Fibroblast of the aortic adventitia (primary cell): ENCODE measurements at places on chromosomes 12 and 14.

- DNase-seq: no peak
Measured at GRCh38 chr12:4434301-4434700, 11.3 kb downstream of the FGF6 start.

GRCh38 chr14:100288382-100289185 is 17.7 kb downstream of the SLC25A29 start:
- peak; percentile 54 for DNase-seq

- DNase-seq: no peak
Measured at GRCh38 chr14:101243587-101244338, 317.5 kb upstream of the DIO3 start.

DNA sequence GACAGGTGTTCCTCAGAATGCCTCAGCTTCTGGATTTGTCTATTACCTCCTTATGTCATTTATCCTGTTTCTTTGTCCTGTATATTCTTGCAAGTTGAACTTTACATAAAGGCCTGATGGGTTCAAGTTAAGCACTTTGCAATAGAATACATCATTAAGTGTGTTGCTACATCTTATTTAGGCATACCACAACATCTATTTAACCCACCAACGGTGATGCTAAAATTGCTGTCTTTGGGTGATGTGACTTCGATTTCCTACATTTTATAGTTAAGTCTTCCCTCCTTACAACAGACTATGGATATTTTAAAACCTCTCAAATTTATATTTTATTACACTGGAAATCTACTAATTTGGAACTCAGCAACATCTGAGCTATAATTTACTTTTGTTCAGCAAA is 171.0 kb downstream of the KICS2 start:
- no peak for DNase-seq

DNA sequence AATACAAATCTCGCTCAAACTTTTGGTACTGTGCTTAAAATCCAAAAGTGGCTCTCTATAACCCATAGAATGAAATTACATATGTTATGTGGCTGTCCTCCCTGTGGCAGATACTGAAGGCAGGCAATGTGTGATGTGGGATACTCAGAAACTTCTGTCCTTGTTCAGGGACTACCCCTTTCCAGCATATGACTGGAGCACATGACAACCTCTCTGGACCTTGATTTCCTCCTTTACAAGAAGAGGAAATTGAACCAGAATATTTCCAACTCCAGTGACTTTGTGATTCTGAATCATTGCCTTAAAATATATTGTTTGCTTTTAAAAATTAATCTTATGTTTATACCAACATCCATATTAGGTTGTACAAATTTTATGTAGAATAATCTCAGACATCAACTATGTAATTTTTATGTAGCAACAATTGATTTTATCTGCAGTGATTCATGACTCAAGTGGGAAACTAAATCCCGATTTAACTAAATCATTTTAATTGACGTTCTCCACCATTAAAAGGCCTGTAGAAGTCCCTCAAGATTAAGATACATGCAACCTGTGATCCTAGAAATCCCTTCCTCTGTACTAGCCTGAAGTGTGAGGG is 162.4 kb downstream of the AKAP6 start:
- DNase-seq: no peak

GRCh38 chr14:92645841-92646478 is 102.5 kb downstream of the LGMN start:
- peak; percentile 55 for DNase-seq

DNA sequence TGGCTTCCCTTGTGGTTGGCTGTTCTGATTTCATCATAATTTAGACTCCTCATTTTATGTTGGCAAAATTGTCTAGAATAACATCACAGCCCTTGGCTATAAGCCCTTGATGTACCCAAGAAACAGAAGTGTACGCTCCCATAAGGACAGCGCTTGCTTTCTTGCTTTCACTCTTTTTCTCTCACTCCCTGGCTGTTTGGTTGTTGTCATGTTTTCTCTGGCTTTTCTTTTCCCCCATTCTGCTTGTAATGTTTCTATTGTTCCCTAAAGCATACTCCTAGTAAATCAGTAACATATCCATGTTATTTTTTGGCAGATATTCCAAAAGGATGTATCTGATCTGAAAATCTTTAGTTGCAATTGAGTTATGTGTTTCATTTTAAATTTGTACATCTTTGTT is 530.5 kb downstream of the NOVA1 start:
- no peak for DNase-seq

DNA sequence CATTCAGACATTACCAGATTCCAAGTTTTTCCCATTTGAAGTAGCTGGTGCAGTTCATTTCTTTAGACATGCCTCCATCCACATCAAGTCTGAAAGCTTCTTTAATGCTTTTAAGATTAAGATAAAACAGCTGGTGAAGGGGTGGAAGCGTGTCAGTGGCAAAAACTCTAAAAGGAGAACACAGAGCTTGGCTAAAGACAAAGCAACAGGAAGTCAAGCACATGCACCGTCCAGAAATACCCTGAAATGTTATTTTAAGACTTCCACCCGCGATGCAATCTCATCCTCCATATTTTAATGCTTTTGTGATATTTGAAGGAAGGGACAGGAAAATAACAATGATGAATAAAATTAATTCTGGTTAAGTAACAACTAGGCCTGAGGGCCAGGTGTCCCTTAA is 31.8 kb downstream of the PPM1H start:
- DNase-seq: no peak

GRCh38 chr12:111174251-111174960 is 194.5 kb downstream of the PHETA1 start:
- DNase-seq: no peak

DNA sequence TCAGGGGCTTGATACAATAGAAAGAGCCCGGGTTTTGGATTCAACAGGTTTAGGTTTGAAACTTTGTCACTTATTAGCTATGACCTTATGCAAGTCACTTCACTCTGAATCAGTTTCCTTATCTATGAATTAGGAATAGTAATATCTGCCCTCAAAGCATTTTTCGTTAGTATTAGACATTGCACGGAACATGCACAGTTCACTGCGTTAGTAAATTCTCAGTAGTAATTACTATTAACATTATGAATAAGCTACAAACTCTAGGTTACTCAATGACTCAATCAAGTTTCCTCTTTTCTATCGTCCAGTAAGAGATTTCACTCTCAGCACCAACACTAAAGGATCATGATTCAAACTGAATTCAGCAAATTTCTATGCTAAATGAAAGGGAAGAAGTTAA is 150.3 kb downstream of the CEP83 start:
- DNase-seq: no peak

DNA sequence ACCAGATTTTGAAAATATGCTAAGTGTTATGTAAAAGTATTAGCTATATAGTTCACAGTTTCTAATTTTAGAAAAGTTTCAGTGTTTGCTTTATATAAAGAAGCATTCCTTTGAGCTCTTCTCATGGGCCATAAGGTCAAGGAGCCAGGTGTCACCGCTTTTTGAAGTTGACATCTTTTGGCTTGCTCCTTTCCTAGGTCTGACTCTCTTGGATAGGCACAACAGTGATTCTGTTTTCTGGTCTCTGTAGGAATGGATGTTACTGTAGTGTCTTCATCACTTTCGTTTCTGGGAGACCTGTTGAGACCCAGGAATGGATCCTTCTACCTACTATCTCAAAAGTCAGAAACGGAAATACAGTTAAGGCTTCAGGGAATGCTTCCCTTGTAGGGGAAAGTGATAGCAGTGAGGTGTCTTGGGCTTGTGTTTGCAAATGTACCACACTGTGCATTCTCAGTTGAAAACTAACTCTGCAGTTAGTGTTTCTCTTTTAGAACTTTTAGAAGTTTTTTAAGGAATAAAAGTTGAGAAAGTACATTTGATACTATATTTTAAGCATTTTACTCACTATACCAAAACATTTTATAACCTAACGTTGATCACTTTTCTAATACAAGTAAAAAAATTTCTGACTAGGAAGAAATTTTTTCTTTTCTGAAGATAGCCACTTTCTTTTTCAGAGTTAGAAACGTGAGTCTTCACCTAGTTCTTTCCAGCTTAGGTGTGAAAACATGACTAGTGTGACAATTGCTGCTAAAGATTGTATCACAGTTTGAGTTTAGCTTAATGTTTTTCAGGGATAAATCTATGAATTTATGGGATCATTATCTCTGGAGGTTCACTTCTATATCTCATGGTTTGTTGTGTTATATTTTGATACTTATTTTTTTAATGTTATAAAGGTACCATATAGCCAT is 20.8 kb downstream of the VRK1 start:
- DNase-seq: no peak

DNA sequence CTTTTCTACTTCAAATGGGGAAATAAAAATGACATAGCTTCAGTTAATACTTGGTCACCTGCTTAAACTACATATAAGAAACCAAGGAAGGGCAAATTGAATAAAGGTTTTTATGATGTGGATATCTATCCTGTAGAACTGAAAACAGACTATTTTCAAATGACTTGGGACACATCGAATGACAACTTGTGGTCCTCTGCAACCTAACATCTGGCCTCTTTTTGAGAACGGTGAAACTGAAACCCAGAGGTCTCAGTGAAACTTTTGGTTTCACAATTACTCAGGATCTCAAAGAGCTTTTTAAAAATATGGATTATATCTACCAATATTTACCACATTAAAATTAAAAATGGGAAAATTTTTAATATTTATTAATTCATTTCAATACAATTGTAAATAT is 65.2 kb downstream of the PPP2R5E start:
- DNase-seq: no peak

GRCh38 chr12:22160396-22161003 is 114.5 kb downstream of the CMAS start:
- no peak for DNase-seq

DNA sequence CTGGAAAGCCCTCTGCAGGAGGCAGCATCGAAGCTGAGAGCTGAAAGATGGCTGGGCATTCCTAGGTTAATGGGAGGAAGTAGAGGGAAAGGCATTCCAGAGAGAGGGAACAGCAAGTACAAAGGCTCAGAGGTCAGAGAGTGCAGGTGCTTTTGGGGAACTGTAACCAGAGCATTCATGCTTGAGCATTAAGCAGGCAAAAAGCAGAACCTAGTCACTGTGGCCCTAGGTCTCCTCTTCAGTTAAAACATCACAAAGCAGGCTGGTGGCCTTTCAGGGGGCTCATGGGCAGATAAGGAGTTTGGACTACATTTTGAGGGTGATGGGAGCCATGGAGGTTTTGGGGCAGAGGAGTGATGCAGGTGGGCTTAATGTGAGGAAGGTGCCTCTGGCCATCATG is 169.2 kb upstream of the MYL2 start:
- no peak for DNase-seq

DNA sequence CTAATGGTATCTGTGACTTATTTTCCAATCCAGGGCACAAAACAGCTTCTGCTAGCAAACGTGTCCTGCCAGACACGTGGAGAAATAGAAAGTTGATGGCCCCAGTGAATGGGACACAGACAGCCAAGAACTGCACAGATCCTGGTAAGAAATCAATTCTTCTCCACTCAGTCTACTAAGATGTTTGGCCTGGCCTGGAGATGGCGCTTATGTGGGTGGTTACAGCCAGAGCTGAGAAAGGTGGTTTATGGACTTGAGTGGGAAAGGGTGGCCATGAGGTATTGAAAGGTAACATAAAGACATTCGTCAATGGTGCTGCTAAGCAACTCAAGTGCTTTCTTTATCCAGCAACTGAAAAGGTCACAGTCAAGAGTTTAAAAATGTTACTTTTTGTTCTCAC is 2.9 kb downstream of the SLC24A4 start:
- DNase-seq: no peak

DNA sequence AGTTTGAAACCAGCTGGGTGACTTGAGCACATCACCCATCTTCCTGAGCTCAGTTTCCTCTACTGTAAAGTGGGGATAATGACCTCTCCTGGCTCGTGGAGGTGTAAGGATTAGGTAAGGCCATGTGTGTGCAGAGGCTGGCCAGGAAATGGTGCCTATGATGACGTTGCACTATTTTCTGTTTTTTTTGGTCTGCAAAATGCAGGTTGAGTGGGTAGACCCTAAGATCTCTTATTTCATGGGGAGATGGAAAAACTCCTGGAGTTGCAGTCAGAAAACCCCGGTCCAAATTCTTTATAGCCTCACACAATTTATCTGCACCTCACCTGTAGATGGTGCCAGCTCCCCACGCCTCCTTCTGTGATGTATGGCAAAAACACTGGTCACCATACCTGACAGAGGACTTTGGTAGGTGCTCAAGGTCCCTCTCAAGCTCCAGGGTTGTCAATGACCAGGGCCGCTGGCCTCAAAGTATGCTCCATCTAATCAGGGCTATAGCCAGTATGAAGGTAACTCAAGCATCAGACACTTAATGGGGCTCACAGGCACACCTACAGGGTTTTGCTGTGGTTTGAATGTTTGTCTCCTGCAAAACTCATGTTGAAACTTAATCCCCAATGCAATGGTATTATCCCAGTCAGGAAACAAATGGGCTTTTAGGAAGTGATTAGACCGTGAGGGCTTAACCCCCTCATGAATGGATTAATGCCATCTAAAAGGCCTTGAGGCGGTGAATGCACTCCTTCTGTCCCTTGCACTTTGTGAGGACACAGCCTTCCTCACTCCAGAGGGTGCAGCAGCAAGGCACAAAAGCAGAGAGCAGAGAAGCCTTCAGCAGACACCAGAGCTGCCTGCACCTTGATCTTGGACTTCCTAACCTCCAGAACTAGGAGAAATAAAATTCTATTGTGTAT is 17.6 kb downstream of the C14orf132 start:
- no peak for DNase-seq

- DNase-seq: no peak
Measured at GRCh38 chr12:131242741-131243496, 289.2 kb downstream of the ADGRD1 start.

- DNase-seq: no peak
Measured at GRCh38 chr12:128687851-128688250, 135.9 kb downstream of the SLC15A4 start.

GRCh38 chr14:105479431-105480158 is 5.0 kb downstream of the CRIP2 start:
- DNase-seq: no peak

DNA sequence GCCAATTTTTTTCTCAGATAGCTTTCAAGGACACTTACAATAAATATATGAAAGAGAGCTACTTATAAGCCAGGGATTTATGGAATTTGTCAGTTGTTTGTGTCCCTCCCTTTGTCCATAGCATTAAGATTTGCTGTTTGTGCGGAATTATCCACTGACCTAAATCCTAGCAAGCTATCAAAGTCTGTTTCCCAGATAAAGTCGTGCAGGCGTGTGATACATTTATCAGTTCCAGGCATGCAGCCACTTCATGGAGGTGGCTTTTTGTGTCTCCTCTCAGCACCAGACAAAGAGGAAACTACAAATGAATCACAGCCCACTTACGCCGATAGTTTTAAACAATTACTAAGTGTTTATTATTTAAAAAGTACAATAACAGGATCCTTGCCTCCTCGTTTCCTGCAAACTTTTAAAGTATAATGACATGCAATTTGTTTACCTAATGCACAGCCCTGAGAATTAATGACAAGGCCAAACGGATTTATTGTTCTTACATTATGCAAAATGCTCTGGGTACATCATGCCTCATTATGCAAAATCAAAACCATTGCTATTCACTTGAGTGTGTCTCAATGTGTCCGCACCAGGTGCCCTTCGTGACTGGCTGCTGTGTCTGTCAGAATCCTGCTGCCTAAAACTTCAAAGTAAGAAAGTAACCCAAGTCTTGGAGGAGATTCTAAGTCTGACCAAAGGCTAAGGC is 423.2 kb downstream of the GLT1D1 start:
- DNase-seq: no peak

- DNase-seq: no peak
Measured at GRCh38 chr14:42475289-42475688, 868.6 kb downstream of the LRFN5 start.

- DNase-seq: no peak
Measured at GRCh38 chr12:57066245-57066644, 12.3 kb downstream of the NEMP1 start.

GRCh38 chr12:68824131-68824530 is 16.2 kb downstream of the MDM2 start:
- DNase-seq: no peak

- DNase-seq: no peak
Measured at GRCh38 chr12:46258129-46258528, 10.7 kb downstream of the SLC38A1 start.
